ENCODE measurements at places on chromosomes 3 and 15. TPM values are rescaled to one million over a fixed set of nuclear protein-coding genes. Genes with fewer than 3 reads are reported as not detected.

- peak; percentile 64 for DNase-seq
These were observed 42.5 kb downstream of the LPP start for GRCh38 chr3:188196232-188196990.

- no peak for DNase-seq
These were observed 35.2 kb upstream of the CDAN1 start for GRCh38 chr15:42772144-42772543.

GRCh38 chr3:32157600-32158264 lies 51.3 kb downstream of the GPD1L start:
- no peak for DNase-seq

- DNase-seq = no peak
These were observed 103.2 kb upstream of the BNIP2 start for GRCh38 chr15:59792359-59792758.

- no peak for DNase-seq
These were observed 60.3 kb downstream of the CHRD start for GRCh38 chr3:184440151-184440550.

Gene TM4SF1
- total RNA-seq = 543 TPM

GRCh38 chr15:80695099-80695910 lies at the start of gene ABHD17C:
TSS of gene ABHD17C (plus strand) at chr15:80695310. CDS start at chr15:80695430, 120 bp downstream.
- peak; percentile 28 for DNase-seq

DNA sequence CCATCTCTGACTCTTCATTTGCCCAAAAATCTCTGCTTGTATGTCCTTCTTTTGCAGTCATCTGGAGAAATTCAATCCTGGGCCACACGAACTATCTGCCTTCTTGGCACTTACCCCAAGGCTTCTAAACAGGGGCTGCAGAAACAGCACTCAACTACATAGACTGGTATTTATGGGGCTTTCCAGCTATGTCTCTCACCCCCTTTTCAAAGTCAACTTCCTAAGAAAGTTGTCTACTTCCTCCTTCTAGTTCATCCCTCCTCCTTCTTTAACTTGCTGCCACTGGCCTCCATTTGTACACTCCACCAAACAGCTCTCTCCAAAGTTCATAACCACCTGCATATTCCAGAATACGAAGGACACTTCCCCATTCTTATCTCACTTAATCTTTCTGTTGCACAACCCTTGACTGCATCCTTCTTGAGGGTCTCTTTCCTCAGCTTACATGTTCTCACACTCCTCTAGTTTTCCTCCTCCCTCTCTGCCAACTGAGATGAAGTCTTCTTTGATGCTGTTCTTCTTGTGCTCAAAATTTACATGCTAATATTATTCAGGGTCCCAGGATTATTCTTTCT lies 55.2 kb downstream of the PLD1 start:
- no peak for DNase-seq

DNA sequence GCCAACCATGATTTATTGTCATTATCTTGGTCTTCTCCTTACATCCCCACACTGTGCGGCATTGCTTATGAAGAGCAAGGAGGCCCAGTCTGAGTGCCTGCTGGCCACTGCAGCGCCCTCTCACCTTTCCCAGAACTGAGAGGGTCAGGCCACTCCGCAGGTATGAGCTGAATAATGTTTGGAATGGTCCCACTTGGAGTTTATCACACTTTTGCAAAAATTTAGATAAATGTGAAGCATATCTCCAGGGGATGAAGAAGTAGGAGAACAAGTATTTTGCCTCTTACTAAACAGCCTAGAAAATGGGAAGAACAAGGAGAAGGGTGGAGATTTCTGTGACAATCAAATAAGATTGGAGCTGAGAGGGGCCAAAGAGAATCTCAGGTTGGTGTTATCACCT lies 74.4 kb upstream of the GSK3B start:
- no peak for DNase-seq

Gene RASGRF1
- total RNA-seq = 1.2 TPM

DNA sequence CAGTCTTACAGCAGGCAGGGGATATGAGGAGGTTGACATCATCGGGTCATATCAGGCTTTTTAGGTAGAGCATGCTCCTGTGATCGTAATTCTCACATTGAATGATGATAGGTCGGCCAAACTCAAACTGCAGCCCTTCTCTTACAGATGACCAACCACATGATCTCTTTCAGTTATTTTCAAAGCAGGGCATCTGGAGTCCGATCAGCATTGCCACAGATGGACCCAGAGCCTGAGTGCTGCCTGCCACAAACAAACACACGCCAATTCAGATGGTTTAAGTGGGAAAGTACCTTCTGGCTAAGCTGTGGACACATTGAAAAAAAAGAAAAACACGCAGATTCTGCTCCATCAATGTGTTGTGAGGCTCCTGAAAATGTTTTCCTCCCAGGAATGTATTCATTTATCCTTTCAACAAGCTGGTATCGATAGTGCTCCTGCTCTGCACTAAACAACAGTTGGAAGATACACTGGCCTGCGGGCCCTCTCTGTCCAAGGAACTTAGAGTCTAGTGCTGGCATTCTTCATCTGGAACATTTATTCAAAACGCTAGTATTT lies 31.2 kb downstream of the ARPP21 start:
- no peak for DNase-seq

DNA sequence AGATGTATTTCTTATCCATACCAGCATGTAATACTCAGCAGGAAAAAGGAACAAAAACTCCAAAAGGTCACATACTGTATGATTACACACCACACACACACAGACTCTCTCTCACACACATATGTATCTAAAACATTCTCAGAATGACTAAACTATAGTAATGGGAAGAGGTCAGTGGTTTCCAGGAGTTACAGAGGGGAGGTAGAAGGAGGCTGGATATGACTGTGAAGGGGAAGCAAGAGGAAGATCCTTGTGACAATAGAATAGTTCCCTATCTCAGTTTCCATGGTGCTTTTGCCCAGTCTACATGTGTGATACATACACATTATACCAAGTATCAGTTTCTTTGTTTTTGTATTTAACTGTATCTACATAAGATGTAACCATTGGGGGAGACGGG lies 190.1 kb downstream of the IL5RA start:
- DNase-seq = no peak

Gene DLEC1
- total RNA-seq = not detected

GRCh38 chr3:99633887-99634558 lies 4.4 kb upstream of the COL8A1 start:
- DNase-seq = peak; percentile 75

GRCh38 chr3:15512166-15512565 lies 9.3 kb downstream of the COLQ start:
- no peak for DNase-seq

Gene SLC51B
- not detected for total RNA-seq

- DNase-seq = peak; percentile 42
These were observed 51.1 kb downstream of the CMTM7 start for GRCh38 chr3:32442766-32443165.

GRCh38 chr3:64837126-64837738 lies 149.4 kb upstream of the ADAMTS9 start:
- DNase-seq = no peak

- no peak for DNase-seq
These were observed 63.4 kb upstream of the FAM174B start for GRCh38 chr15:92719021-92719420.

Gene ACAN
- total RNA-seq = 0.27 TPM

DNA sequence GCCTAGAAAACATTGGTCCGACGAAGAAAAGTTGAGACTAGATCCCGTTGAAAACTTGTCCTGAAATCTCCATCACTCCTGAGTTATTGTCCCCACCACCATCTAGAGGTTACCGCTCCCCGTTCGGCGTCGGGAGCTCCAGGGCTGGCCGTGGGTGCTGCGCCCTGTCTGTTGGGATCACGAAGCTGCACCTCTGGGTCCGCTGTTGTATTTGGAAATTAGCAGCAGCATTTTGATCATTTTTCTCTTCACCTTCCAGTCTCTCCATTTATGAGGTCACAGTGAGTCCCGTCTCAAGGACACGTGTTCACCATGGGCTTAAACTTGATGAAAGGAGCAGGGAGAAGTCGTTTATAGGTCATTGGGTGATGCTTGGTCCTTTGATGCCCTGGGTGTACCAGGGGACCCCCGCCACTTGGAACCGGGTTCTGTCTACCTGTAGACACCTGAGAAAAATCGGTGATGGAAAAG lies 565 bp downstream of the MANF start:
- DNase-seq = no peak

GRCh38 chr3:182807061-182807460 lies 13.8 kb downstream of the ATP11B start:
- DNase-seq = no peak

Gene NLGN1
- 1.6 TPM for total RNA-seq

GRCh38 chr15:51908316-51908715 lies 63.3 kb downstream of the LEO1 start:
- peak; percentile 32 for DNase-seq

- no peak for DNase-seq
These were observed 56.0 kb upstream of the LCTL start for GRCh38 chr15:66621491-66622467.

Measured in HT1080 (cell line).